ENCODE measurements at places on chromosomes 7 and 10.

GRCh38 chr10:117170244-117170643 is 27.0 kb upstream of the KCNK18 start:
- DNase-seq, result no peak

GRCh38 chr10:129958148-129958628 is 5.9 kb downstream of the EBF3 start:
- peak; percentile 70 for DNase-seq

- DNase-seq, result no peak
Measured at GRCh38 chr7:20249376-20249775, 32.2 kb upstream of the MACC1 start.

DNA sequence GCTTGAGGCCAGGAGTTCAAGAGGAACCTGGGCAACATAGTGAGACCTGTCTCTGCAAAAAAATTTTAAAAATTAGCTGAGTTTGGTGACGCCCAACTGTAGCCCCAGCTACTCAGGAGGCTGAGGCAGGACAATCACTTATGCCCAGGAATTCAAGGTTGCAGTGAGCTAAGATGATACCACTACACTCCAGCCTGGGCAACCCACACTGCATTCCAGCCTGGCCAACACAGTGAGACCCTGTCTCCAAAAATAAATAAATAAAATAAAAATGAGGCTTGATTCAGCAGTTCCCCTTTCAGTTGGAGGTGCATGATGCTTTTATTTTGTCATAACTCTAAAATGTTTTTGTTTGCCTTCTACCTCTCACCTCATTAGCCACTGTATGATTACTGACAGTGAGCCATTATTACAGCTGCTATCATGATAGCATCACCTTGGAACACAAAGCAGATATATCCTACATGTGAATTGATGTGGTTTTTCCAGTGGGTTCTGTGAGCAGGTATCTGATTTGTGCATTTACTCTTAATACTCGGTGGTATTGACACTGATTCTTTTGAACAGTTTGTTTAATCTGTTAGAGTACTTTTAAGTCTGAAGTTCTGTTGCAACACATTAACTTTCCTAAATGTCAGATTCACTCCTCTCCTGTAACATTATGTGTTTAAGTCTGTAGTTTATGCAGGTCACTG is 49.1 kb downstream of the ARID5B start:
- DNase-seq, result no peak

GRCh38 chr10:84706431-84706830 is 378.0 kb downstream of the CCSER2 start:
- DNase-seq, result no peak

DNA sequence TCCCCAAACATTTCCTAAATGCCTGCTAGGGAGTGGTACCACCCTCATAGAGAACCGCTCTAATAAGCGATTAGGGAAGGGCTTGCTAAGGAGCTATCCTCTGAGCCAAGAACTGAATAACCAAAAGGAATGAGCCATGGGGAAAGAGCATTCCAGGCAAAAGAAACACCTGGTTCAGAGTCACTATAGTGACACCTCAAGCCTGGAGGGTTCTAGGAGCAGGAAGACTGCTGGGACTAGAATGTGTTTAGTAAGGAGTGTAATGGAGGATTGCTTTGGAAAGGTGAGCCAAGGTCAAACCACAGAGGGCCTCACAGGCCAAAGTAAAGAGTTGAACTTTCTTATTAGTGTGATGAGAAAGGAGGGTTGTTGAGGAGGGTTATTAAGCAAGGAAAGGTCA is 38.7 kb upstream of the NRBF2 start:
- no peak for DNase-seq

GRCh38 chr10:49154641-49155040 is 20.8 kb upstream of the FAM170B start:
- DNase-seq, result no peak

- DNase-seq, result no peak
Measured at GRCh38 chr10:97003151-97003803, 171.2 kb downstream of the LCOR start.

GRCh38 chr7:55458351-55458750 is 93.2 kb downstream of the LANCL2 start:
- DNase-seq, result no peak

GRCh38 chr7:37336259-37336658 is 112.4 kb downstream of the ELMO1 start:
- no peak for DNase-seq

DNA sequence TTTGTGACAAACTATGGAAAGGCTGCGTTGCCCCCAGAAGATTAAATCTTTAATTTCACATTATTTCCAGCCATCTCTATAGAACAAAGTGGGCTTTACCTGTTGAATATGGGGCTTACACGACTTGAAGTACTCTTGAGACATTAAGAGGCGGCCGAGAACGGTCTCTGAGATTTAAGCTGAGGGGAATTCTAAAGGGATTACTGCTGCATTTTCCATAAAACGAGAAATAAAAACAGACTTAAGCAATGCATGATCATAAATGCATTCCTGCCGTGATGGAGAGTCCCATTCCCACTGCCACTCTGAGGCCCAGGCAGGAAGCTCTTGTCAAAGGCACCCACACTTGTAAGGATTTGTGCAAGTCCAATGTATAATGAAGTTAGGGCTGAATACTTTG is 329.7 kb upstream of the SHH start:
- no peak for DNase-seq

- DNase-seq, result no peak
Measured at GRCh38 chr7:41578700-41579099, 124.2 kb downstream of the INHBA start.

- no peak for DNase-seq
Measured at GRCh38 chr10:31635009-31635408, 293.6 kb downstream of the ARHGAP12 start.

DNA sequence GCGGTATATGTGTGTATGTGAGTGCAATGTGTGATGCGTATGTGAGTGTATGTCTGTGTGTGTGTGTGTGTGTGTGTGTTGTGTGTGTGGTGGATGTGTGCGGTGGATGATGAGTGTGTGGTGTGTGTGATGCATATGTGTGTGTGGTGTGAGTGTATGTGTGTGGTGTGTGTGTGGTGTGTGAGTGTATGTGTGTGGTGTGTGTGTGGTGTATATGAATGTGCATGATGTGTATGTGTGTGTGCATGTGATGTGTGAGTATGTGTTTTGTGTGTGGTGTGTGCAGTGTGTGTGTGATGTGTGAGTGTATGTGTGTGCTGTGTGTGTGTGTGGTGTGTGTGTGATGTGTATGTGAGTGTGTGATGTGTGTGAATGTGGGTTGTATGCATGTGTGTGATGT is 222.0 kb downstream of the SKAP2 start:
- DNase-seq, result no peak

- no peak for DNase-seq
Measured at GRCh38 chr7:128878226-128879105, 15.8 kb downstream of the ATP6V1F start.

DNA sequence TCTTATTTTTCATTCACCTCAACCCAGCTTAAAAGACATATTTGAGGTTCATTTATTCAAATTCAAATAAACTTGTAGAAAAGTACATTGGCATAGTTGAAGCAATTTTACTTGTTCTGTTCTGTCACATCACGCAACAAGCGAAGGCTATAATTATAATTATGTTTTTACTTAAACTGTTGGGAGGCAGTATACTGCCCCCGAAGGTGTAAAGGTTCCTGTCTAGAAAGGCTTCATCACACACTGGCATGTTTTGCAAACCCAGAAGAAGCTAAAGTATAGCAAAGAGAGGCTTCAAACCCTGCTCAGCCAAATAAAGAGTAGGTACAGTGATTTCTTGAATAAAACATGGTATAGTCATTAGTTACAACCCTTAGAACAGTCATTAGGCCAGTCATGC is 62.6 kb downstream of the CDCA7L start:
- no peak for DNase-seq

DNA sequence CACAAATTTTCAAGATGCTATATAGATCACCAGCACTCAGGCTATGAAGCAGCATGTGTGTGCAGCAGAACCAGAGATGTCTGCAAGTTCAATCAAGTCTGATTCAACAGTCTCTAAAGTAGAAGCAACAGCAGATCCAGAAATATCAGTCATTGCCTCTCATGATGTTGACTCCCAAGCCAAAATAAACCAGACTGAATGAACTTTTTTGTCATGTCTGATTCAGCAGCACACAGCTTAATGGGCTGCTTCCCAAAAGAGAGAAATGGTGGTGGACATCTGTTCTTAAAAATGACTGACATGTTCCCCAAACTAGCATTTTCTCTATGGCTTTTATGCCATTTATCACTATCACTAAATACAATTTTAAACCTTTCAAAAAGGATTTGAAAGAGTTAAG is 53.8 kb downstream of the TMEM26 start:
- no peak for DNase-seq

DNA sequence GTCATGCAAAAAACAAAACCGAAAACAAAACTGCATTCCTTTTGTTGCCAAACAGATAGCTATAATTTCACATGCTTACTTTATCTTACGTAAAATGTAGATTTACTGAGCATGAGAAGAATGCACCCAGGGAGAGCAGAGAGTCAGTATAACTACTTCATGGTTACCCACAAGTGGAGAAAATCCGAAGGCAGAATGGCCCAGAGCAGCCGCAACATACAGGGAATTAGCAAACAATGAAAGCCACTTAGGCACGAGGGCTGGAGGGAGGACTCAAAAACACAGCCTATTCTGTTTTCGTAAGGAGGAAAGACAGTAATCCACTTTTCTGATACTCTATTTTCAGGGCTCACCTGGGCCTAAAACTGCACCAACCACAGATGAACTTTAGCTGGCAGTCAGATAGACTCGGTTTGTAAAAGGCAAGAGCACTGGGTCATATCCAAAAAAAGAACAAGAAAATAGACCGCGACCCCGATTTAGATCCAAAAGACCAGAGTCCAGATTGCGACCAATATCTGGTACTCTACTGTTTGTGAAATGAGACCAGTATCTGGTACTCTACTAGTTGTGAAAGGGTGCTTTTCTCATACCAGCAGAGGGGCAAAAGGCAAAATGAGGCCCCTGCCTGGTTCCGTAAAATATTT is 1.3 kb downstream of the ITPRIP start:
- DNase-seq, result peak; percentile 67

- DNase-seq, result no peak
Measured at GRCh38 chr7:20395511-20395910, 64.8 kb downstream of the ITGB8 start.

- DNase-seq, result no peak
Measured at GRCh38 chr7:157857578-157858075, 520.8 kb downstream of the DNAJB6 start.

Measured in neural progenitor cell (in vitro differentiated cells).